ENCODE measurements at places on chromosomes 1 and 21.
A peak's percentile ranks its signal among the peaks of the same experiment; 100 is the strongest.

DNA sequence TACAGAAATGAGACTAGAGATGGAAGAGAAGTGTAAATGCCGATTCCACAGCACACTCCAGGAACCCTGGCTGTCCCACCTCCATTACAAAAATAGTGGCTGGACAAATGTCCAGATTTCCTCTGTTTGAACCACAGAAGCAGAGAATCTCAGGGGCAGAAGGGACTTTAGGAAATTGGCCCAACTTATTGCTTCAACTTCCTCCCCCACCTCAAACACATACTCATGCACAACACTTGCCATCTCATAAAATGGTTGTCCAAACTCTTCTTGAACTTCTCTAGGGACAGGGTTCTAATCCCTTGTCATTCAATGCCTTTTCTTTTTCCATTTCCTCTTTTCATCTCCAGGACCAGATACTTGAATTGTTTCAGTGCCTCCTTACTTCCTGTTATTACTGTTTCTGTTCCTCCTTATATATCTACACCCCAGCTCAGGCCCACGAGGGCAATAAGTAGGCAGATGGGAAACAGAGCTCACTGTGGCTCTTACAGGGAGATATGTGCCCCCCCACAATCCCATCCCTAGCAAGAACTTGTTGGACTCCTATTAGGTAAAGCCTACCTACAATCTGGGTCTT is 8.5 kb upstream of the B4GALT3 start:
- no peak for DNase-seq

DNA sequence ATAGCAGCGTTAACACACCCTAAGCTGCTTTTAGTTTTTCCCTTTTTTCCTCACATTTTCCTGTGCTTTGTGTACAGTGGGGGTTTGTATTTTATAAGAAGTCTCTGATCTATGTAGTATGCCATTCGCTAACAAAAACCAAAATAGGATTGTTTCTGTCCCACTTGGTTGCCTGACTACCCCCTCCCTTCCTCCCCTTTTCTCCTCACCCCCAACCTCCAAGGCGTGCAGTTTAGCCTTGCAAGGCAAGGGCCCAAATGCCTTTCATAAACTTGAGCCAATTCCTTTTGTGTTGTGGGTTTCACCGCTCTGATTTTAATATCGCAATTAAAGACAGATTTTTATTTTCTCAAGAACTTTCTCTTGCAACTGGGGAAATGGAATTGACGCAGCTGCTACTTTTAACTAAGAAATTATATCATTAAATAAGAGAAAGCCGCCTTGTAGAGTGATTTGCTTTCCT is 276.9 kb downstream of the TM2D1 start:
- no peak for DNase-seq

DNA sequence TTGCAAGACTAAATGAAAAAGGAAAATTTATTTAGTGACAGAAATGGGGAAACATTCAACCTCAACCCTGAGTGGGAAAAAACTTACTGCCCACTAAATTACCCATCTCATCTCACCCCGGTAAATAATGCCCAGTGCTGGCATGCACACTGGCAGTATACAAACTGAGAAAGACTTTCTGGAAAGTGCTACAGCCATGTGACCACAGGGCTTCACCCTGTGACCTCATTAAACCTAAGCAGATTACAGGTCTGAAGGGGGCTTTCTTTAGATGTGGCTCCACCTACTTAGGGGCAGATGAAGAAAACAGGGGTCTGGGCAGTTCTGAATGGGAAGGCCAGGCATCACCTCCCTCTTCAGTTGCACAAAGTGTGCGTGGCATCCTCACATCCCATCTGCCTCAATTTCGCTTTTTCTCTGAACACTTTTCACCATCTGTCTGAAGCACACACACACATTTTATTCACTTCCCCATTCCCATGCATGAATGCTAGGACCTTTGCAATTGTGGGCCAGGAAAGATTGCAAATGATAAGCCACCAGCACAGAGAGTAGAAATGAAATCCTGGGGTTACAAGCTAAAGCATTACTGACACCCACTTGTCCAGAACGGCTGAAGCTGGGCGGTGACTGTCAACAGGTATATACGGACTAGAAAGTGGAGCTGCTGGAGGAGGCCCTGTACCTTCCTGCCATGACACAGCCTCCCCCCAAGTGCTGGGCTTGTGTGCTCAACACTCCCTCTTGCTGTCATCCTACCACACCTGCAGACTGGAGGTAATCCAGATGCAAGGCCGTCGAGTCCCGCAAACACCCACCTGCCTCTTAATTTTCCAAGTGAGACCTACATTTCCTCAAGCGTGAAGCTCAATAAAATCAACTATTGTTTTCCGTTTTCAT is 2.7 kb downstream of the NADK start:
- DNase-seq, result no peak

- DNase-seq, result no peak
These were observed 130.4 kb downstream of the KIF26B start for GRCh38 chr1:245285168-245285567.

- no peak for DNase-seq
These were observed 31.9 kb downstream of the GPR88 start for GRCh38 chr1:100569888-100570287.

DNA sequence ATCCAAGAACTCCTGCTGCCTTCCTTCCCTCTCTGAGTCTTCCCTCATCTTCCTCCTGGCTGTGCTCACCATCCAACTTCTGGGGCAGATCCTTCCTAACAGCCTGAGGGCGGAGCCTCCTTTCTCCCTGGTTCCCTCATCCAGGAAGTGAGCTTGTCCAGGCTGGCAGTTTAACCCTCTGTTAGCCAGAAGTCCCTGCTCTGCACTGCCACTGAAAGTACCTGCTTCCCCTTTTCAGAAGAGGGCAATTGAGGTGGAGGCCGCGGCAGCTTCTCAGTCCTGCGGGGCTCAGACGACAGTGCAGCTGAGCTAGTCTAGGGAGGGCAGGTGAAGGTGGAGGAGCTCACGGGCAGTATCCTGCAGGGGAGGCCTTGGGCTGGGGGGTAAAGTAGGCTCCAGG is 149.1 kb downstream of the FCRL5 start:
- no peak for DNase-seq

DNA sequence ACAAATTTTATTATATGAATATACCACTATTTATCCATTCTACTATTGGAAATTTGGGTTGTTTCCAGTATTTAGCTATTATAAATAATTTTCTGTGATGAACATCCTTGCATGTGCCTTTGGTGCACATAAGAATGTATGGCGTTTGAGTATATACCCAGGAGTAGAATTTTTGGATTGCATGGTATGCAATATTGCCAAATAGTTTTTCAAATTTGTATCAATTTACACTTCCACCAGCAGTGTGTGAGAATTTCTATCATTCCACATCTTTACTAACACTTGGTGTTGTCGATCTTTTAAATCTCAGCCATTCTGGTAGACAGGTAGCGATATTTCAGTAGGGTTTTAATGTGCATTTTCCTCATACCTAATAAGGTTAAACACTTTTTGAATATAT is 9.2 kb upstream of the FNBP1L start:
- DNase-seq, result no peak

DNA sequence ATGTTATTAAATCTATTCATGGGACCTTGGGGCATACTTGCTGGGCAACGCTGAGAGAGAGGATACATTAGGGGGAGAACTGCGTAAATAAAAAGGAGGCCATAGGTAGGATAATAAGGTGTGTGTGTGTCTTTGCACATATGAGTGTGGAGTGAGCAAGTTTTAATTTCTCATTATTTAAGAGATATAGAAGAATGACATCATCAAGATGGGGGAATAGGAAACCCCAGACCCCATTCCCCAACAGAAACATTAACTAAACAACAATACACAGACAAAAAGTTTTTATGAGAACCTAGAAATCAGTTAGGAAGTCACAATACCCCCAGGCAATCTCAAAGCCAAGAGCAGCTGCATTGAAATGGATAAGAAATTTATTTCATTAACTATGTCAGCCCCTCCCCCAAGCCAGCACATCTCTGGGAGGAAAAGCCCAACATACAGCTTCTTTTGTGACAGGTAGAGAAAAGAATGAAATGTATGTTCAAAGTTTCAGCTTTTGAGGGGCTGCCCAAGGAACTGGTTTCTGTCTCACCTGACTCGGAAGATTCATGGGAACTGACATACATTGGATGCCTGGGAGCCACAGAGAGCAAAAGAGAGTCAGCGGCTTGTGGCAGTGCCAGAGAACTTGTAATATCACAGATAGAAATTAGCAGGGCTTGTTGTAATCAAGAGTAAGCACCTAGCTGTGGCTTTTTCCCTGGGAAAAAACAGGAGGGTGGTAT is 234.3 kb upstream of the NFIA start:
- DNase-seq, result no peak

DNA sequence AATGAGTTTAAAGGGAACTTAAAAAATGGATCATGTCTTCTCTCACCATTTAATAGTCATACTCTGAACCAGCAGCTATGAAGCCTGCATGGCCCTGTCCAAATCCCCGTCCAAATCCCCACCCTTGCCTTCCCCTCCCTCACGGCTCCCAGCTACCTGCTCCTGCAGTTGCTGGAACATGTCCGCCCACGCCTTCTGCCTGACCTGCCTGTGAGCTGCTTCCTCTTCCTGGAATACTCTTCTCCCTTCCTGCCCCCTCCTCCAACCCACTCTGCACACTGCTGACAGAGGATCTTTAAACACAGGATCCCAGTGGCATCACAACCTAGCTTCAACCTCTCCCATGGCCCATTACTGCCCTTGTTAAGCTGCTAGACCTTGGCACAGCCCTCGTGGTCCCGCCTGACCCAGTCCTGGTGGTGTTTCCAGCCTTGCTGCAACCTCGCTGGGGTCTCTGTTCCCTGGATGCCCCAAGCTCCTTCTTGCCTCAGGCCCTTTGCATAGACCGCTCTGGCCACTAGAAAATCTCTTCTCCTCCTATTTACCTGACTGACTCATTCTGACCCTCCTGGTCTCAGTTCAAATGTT is 118.3 kb downstream of the PTPRU start:
- no peak for DNase-seq

- no peak for DNase-seq
These were observed 258.4 kb downstream of the LRRC40 start for GRCh38 chr1:69946935-69947334.

DNA sequence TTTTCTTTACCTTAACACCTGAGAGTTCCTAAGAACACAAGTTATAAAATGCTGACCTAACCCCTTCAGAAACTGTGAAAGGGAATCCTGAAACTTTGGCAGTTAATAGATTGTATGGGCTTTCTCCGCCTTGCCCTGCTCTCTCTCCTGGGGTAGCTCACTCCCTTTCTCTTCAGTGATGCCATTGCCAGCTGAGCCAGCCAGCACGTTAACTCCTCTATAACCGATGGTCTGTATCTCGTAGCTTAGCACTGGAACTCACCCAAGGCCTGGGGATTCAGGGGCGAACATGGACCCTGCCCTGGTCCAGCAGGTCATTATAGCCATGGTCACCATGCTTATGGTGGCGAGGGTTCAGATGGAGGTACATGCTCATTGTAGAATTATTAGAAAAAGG is 40.7 kb downstream of the TRAPPC10 start:
- DNase-seq, result no peak

DNA sequence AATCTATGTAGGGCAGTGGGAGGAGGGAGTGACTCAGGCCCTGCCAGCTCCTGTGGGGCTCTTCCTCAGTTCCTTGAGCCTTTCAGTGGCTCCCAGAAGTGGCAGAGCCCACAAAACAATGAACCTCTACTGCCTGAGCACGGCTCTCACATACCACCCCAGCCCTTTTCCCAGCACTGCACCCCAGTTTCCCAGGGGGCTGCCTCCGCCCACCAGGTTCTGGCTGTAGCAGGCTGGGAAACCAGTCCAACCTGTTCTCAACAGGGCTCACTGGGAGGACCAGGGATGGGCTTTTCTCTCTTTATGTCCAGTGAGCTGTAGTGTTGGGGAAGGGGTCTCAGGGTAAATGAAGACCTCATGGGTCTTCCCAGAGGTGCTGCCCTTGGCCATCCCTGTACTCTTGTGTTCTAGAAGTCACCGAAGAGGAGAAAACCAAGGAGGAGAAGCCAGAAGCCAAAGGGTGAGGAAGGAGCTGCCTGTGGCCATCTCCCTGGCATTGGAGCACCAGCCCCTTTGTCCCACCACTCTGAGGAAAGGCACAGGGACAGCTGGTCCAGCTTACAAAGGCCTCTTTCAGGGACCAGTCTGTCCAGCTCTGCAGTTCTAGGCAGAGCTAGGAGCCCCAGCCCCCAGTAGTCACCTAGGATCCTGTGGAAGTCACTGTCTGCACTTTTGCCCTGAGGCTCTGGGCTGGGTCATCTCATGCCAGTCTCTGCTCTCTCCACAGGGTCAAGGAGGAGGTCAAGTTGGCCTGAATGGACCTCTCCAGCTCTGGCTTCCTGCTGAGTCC is 3.5 kb downstream of the MARCKSL1 start:
- no peak for DNase-seq

- peak; percentile 24 for DNase-seq
These were observed 1.1 kb downstream of the CTPS1 start for GRCh38 chr1:40980453-40981121.

DNA sequence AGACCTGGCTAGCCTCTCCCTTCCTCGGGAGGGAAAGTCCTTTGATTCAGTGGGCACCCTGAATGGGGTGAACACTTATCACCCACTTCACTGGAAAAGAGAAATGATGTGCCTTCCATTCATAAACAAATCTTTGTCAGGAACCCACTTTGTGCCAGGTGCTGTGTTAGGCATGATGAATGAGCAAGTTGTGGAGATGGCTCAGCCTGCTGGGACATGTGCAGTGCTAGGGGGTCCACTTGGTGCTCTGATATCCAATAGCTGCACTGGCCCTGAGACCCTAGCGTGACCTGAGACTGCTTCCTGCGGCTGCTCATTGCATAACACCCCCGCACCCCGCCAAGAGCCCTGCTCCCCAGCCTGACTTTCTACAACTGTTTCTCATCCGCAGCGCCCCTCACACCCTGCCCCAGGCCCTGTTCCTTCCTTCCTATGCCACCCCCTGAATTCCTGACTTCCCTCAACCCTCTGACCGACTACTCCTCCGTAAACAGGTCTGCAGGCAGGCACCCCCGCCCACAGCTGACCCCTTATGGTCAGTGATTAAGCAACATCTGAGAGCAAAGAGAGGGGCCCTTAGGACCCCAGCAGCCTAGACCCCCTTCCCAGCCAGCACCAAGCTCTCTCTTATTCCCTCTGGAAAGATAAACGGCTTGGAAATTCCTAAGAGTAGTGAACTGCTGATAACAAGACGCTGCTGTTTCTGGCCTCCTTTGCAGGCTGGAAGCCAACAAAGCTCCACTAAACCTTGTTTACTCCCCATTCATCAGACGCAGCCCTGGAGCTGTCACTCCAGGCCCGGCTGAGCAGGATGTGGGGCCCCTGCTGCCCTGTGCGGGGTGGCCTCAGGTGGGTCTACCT is 12.9 kb downstream of the CSRP1 start:
- DNase-seq, result no peak

GRCh38 chr1:175127565-175127964 is 59.9 kb downstream of the TNN start:
- no peak for DNase-seq

GRCh38 chr1:172203902-172204301 is 216.6 kb upstream of the C1orf105 start:
- DNase-seq, result no peak

GRCh38 chr21:46151261-46151988 is 4.0 kb downstream of the FTCD start:
- no peak for DNase-seq
